ENCODE measurements at places on chromosomes 3 and 15. TPM values are rescaled to one million over a fixed set of nuclear protein-coding genes. Genes with fewer than 3 reads are reported as not detected.

DNA sequence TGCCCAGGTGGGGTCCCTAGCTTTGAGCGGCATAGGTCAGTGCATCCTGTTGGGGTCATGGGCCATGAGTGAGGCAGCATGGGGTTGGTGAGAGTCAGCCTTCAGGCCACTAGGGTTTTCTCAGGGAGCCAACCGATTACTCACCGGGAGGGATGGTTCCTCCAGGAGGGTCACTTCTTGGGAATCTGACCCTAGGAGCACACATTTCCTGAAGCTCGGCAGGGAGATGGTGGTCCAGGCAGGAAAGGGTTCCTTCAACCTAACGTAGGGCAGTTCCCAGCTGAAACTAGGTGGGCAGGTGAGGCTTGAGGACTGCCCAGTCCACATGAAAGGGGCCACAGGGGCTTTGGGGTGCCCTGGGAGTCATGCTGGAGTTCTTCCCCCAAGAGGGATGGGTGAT, 218.0 kb downstream of the UBE3A start:
- H3K27me3 ChIP-seq = no peaks in the 10 kb centered on the region
- H3K4me1 ChIP-seq = no peaks in the 10 kb centered on the region
- no peak overlapping the region for H3K4me3 ChIP-seq
- no peak overlapping the region for H3K27ac ChIP-seq
- no peak for DNase-seq

DNA sequence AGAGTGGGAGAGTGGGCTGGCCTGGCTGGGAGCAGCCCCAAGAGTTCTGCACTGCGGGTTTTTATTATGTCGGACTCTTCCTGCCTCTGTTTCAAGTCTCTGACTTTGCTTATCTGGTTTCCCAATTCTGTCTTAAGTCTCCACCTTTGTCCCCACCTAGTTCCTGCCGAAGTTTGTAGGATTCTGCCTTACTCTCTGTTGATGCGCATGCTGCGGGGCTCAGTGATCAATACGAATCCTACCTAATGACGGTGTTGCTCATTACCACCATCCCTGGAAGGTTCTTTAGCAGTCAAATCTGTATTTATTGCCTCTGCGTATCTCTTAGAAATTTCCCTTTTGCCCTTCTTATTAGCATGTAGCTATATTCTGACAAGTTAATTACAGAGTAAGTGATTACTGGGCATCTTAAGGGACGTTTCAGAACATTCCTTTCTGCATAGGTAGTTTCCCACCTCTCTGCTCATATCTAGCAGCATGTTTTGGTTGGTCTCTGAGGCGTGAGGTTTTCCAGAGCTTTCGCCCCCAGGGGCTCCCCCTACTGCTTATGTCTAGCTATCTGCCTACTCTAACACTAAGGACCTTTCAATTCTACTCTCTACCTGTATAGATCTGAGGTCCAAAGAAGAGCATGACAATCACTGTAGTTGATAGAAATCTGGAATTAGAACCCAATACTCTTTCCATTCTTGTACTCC, 236.0 kb upstream of the EIF1B start:
- H3K4me3 ChIP-seq = no peak overlapping the region
- no peak overlapping the region for H3K27ac ChIP-seq
- H3K36me3 ChIP-seq = no peaks in the 10 kb centered on the region
- H3K4me1 ChIP-seq = no peaks in the 10 kb centered on the region
- peaks cover 6% of the 10 kb centered on the region for H3K27me3 ChIP-seq

- H3K36me3 ChIP-seq = no peaks in the 10 kb centered on the region
- DNase-seq = no peak
- no peak overlapping the region for H3K4me3 ChIP-seq
- peaks cover 37% of the 10 kb centered on the region for H3K27me3 ChIP-seq
Measured at GRCh38 chr3:44223299-44223698, 18.4 kb upstream of the TOPAZ1 start.

ITPKA gene
- 0.24 TPM for total RNA-seq

WDR49 gene
- not detected for total RNA-seq

DMXL2 gene
- total RNA-seq = 9.2 TPM

TSC22D2 gene
- 8.9 TPM for total RNA-seq
